ENCODE measurements at places on chromosomes 6 and 20.

GRCh38 chr6:122621638-122622037, 11.4 kb downstream of the PKIB start:
- no peaks in the 10 kb centered on the region for H3K4me1 ChIP-seq
- no peak for DNase-seq
- peaks cover 29% of the 10 kb centered on the region for H3K27me3 ChIP-seq

DNA sequence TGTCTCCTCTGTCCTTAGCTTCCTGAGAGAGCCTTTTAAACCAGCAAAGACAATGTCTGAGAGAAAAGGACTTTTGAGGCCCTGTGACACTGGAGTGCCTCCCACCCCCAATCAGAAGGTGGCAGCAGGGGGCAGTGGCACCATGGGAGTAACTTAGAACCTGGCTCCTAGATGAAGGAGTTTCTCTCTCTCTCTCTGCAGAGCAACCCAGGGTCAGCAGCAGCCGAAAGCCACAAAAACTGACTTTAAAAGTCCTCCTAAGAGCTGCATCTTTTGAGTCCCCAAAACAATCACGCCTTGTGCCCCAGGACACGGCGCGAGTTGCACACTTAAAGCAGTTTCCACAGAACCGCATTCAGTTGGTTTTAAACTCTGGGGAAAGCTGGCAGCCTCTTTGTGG, 5.3 kb upstream of the TCP11 start:
- peaks cover 23% of the 10 kb centered on the region for H3K4me1 ChIP-seq
- H3K27ac ChIP-seq, result no peak overlapping the region
- H3K27me3 ChIP-seq, result peaks cover 33% of the 10 kb centered on the region

GRCh38 chr6:13638626-13639025, 23.5 kb downstream of the NOL7 start:
- no peak for DNase-seq
- no peaks in the 10 kb centered on the region for H3K27me3 ChIP-seq

DNA sequence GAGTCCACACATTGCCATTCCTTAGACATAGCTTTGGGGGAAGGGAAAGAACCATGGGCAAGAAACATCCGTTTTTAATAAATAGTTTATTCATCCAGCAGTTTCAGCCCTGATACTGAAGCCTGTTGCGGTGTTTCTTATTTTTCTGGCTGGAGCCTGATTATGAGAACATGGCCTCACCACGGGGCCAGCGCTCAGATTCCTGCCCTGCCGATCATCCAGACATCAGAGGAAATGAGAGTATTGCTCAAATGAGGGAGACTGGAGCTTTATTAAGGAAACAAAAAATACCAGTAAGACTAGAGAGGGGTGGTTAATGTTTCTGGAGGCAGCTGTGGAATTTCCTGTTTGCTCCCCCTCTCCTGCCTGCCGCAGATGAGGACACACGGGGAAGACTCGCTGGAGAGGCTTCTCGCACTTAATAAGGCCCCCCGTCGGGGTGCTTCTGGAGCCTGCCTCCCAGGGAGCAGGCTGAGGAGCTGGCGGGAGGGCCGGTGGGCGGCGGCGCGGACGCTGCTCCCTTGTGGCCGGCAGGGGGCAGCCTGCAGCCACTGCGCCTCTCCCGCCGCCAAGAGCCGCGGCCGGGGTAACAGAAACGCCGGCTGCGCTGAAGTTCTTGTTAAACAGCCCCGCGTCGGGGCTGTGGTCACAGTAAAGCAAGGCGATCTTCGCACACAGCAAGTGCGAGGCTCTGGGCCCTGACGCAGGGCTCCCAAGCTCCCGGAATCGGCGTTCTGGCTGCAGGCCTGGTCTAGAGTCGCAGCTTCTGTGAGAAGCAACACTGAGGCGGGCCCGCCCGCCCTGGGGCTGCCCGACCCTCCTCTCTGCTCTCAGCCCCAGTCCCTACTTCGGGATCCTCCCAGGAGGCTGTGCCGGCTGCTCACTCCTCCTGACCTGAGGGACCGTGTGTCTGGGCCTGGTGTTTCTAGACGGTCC, 17.5 kb downstream of the LEMD2 start:
- no peak overlapping the region for H3K4me3 ChIP-seq
- DNase-seq, result peak; percentile 82
- H3K27me3 ChIP-seq, result peaks cover 9% of the 10 kb centered on the region
- H3K27ac ChIP-seq, result peak overlapping the region; percentile 47

- no peak overlapping the region for H3K4me3 ChIP-seq
- peaks cover 4% of the 10 kb centered on the region for H3K27me3 ChIP-seq
- peaks cover 16% of the 10 kb centered on the region for H3K4me1 ChIP-seq
- H3K36me3 ChIP-seq, result no peaks in the 10 kb centered on the region
- no peak overlapping the region for H3K27ac ChIP-seq
These were observed 67.3 kb downstream of the MDGA1 start for GRCh38 chr6:37630281-37630799.

DNA sequence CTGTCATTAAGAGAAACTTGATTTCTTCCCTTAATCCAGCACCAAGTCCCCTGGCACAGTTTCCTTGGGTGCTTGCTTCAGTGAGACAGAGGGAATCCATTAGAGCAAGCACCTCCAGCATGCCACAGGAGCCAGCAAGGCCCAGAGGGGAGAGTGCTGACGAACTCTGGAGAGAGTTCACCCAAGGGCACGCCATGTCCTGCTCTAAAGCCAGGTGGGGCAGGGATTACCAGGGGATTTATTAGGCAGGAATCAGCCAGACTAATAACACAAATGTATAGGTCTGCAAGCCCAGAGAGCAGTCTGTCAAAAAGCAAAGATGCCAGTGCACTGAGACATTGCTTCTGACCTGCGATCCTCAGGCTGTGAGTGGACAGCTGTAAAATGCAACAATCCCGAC, 155.4 kb upstream of the SYNDIG1 start:
- no peaks in the 10 kb centered on the region for H3K36me3 ChIP-seq
- H3K4me3 ChIP-seq, result no peak overlapping the region
- H3K27me3 ChIP-seq, result peaks cover 5% of the 10 kb centered on the region
- H3K4me1 ChIP-seq, result peaks cover 15% of the 10 kb centered on the region

GRCh38 chr6:137704802-137705159, 162.3 kb upstream of the TNFAIP3 start:
- H3K4me1 ChIP-seq, result peaks cover 82% of the 10 kb centered on the region
- H3K27me3 ChIP-seq, result no peaks in the 10 kb centered on the region
- H3K27ac ChIP-seq, result no peak overlapping the region
- no peaks in the 10 kb centered on the region for H3K36me3 ChIP-seq
- DNase-seq, result no peak
- no peak overlapping the region for H3K4me3 ChIP-seq

- DNase-seq, result no peak
- H3K27me3 ChIP-seq, result peaks cover 49% of the 10 kb centered on the region
- H3K4me1 ChIP-seq, result no peaks in the 10 kb centered on the region
- no peak overlapping the region for H3K4me3 ChIP-seq
- no peak overlapping the region for H3K27ac ChIP-seq
These were observed 96.3 kb downstream of the FHL5 start for GRCh38 chr6:96659084-96659845.
